ENCODE measurements at places on chromosomes 16 and 17. TPM values are rescaled to one million over a fixed set of nuclear protein-coding genes. Genes with fewer than 3 reads are reported as not detected.

- no peak for DNase-seq
These were observed 21.5 kb upstream of the RMI2 start for GRCh38 chr16:11323551-11324336.

The PLA2G10 gene
- 0.70 TPM for polyA plus RNA-seq

The CES3 gene
- polyA plus RNA-seq = 5.1 TPM

GRCh38 chr16:24789881-24790280 lies 55.9 kb upstream of the SLC5A11 start:
- DNase-seq = no peak

DNA sequence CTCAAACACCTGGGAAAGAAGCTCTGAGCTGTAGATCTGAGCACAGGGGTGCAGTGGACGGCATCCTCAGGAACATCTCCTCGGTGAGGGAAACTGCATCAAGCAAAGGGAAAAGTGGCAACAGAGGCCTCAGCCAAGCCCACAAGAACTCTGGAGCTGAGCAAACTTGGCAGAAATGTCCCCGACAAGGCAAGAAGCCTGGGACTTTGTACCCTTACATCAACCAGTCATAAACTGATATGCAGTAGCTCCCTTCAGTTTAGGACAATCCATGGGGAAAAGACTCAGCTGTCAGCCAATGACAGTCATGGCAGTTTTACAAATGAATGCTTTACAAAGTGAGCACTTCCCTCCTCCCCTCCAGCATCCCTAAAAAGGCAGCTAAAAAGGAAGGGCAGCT lies 210.0 kb upstream of the DYNLRB2 start:
- DNase-seq = no peak

The MPHOSPH6 gene
- polyA plus RNA-seq = 35.7 TPM

DNA sequence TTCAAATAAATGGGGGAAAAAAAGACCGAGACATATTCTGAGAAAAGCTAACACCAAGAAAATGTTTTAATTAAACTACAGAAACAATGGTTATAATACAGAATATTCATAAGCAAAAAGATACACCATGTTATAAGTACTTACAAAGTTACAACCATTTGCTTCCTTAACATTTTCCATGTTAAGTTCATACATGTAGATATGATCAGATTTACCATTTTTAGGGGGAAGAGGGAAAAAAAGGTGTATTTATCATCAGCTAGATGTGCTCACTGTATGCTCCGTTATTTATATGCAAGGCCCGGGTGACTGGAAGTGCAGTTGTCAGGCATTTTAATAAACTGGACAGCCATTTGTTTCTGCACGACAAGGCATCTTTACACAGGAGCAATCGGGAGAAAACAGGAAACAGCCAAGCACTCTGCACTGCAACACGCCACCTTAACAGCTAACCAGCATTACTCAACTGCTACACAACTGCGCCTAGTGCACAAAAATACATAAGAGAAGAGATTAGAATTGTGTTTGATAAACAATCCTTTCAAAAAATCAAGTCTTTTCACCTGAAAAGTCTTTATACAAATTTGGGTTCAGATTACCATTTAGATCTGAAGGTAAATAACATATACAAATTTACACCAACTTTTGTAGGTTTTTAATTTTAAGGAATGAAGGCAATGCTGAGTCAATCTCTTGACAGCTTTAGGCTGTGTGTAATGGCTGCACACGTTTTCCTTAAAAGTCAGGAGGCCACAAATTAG lies 2.9 kb downstream of the SRSF2 start:
- DNase-seq = no peak

The CARHSP1 gene
- polyA plus RNA-seq = 92.9 TPM

The CACNA1H gene
- 7.7 TPM for polyA plus RNA-seq

DNA sequence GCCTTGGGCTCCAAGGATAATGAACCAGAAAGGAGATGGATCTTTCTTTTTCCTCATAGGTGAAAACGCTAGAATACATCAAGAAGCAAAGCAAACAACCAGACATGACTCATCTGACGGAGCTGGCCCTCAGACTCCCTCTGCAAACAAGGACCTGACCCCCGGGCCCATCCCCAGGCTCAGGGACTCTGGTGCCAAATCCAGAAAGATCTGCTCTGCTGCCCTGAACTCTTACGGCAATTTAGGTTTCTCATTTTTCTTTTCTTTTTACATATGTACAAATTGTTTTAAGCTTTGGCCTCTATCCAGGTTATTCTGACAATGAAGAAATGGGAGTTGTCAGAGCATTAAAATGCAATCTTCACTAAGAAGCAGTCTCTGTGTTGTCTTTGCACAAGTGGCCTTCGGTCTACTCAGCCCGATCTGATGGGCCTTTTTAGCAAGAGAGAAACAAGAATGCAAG lies 17.7 kb downstream of the KNOP1 start:
- DNase-seq = no peak

The C16orf96 gene
- 0.31 TPM for polyA plus RNA-seq

- no peak for DNase-seq
These were observed 28.3 kb downstream of the C16orf95 start for GRCh38 chr16:87288753-87289362.

- DNase-seq = no peak
These were observed 64.5 kb upstream of the PLCG2 start for GRCh38 chr16:81714583-81714982.

The TERB1 gene
- polyA plus RNA-seq = 0.17 TPM

DNA sequence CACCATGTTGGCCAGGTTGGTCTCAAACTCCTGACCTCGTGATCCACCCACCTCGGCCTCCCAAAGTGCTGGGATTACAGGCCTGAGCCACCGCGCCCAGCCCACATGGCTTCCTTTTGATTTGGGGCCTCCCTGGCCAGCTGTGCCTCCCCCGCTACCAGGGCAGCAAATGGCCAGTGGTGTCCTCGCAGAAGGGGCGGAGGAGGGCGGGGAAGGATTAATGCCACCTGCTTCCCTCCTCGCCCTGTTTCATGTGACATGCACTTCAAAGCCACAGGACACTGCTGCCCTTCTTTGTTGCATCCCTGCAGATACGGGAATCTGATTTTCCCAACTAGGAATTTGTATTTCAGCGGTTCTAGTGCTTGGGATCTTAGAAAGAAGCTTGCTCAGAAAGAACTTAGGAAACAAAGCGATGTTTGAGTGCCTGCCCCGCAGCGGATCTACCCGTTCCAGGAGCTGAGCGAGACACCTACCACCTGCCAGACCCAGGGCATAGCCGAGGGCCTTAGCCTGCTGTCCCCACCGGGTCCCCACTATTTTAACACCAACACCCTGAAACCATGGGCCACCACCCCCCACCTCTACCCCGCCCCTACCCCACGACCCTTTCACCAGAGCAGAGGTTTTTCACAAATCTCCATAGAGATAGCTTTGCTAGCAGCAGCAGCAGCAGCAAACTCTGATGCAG lies 37.7 kb upstream of the CCDC182 start:
- DNase-seq = no peak

The NIP7 gene
- 31.0 TPM for polyA plus RNA-seq

DNA sequence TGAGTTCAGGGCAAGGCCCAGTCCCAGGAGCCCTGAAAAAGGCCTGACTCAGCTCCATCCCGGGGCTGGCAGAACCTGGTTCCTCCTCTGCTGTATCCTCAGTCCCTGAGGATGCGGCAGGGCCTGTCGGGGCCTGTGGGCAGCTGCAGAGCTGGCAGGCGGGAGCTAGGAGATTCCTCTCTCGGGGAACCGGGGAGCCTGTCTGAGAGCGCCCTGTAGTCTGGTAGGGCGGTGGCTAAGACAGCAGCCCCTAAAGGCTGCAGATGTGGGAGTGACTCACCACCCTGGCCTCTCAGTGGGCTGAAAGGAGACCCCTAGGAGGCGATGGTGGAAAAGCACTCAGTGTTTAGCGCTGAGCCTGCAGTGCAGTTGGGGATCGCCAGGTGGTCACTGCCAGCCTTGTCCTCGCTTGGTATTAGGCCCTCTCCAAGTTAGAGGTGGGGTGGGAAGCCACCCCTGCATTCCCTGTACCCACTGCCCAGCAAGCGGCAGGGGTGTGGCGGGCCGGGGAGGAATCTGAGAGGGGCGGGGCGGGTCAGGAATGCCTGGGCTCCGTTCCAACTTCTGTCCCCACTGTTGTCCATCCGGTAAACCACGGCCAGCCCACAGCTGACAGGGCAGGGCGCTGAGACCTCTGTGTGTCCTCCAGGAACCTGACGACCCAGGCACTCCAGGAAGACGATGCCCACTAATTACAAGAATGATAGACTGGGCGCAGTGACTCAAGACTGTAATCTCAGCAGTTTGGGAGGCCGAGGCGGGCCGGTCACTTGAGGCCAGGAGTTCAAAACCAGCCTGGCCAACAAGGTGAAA lies 29.5 kb upstream of the CDH1 start:
- no peak for DNase-seq

- DNase-seq = no peak
These were observed 99.7 kb upstream of the HAS3 start for GRCh38 chr16:69005641-69006355.

GRCh38 chr16:19289811-19290485 lies 4.4 kb downstream of the CLEC19A start:
- DNase-seq = no peak

The NGFR gene
- polyA plus RNA-seq = 14.1 TPM

The NRN1L gene
- polyA plus RNA-seq = 1.1 TPM

The CHMP6 gene
- 24.1 TPM for polyA plus RNA-seq

GRCh38 chr16:56931892-56932720 lies at the start of gene HERPUD1:
Gene HERPUD1, plus strand, starts transcription at chr16:56932142. Its CDS starts 103 bp downstream, at chr16:56932245.
- peak; percentile 99 for DNase-seq

The CXCL16 gene
- polyA plus RNA-seq = 20.8 TPM

The NPIPA5 gene
- 43.5 TPM for polyA plus RNA-seq

- no peak for DNase-seq
These were observed 2.7 kb downstream of the FBXO31 start for GRCh38 chr16:87380881-87381280.

- peak; percentile 46 for DNase-seq
These were observed 17.9 kb upstream of the COL1A1 start for GRCh38 chr17:50219342-50219741.

The SDF2 gene
- 70.9 TPM for polyA plus RNA-seq

- DNase-seq = no peak
These were observed 12.6 kb upstream of the XYLT1 start for GRCh38 chr16:17483351-17483750.

All from left lung (tissue), 14 donors.